ENCODE measurements at places on chromosomes 6 and 20. TPM values are rescaled to one million over a fixed set of nuclear protein-coding genes. Genes with fewer than 3 reads are reported as not detected.

C6orf52 gene
- total RNA-seq, result 1.2 TPM

ASIP gene
- total RNA-seq, result not detected

ZNF165 gene
- total RNA-seq, result 9.4 TPM

CCNC gene
- total RNA-seq, result 102 TPM

OR12D3 gene
- total RNA-seq, result not detected

COQ3 gene
- total RNA-seq, result 5.7 TPM

SSTR4 gene
- 0.53 TPM for total RNA-seq

C6orf58 gene
- total RNA-seq, result not detected

DTNBP1 gene
- 3.4 TPM for total RNA-seq

SAPCD1 gene
- 1.4 TPM for total RNA-seq

DAAM2 gene
- 15.1 TPM for total RNA-seq

HUS1B gene
- 0.33 TPM for total RNA-seq

HSPA1L gene
- total RNA-seq, result 2.2 TPM

DUSP15 gene
- 23.5 TPM for total RNA-seq

TREML4 gene
- total RNA-seq, result not detected

OR2H2 gene
- total RNA-seq, result not detected

CD24 gene
- total RNA-seq, result 560 TPM

ADGRF1 gene
- total RNA-seq, result 1.5 TPM

ULBP1 gene
- 0.28 TPM for total RNA-seq

LY6G5C gene
- total RNA-seq, result 0.32 TPM

PRSS35 gene
- 36.2 TPM for total RNA-seq

LSM14B gene
- total RNA-seq, result 32.5 TPM

LRRC1 gene
- total RNA-seq, result 54.3 TPM

SMPDL3A gene
- total RNA-seq, result 126 TPM

OR2B6 gene
- total RNA-seq, result not detected

PCK1 gene
- 12.0 TPM for total RNA-seq

RAB44 gene
- total RNA-seq, result not detected

MUC21 gene
- not detected for total RNA-seq

OLIG3 gene
- total RNA-seq, result not detected
